Muscle of arm (tissue), 14 donors: ENCODE measurements at places on chromosomes 3 and 15.

DNA sequence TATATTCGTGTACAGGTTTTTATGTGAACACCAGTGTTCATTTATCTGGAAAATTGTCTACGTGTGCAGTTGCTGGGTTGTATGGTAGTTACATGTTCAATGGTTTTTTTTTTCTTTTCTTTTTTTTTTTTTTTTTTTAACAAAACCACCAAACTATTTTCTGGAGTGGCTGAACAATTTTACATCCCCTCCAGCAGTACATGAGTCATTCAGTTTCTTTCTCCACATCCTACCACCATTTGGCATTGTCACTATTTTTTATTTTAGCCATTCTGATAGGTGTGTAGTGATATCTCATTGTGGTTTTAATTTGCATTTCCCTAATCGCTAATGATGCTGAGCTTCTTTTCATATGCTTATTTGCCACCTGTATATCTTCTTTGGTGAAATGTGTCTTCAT is 256.3 kb upstream of the EOMES start:
- DNase-seq, result no peak

GRCh38 chr3:149442851-149443544 is 31.5 kb upstream of the TM4SF4 start:
- DNase-seq, result no peak

DNA sequence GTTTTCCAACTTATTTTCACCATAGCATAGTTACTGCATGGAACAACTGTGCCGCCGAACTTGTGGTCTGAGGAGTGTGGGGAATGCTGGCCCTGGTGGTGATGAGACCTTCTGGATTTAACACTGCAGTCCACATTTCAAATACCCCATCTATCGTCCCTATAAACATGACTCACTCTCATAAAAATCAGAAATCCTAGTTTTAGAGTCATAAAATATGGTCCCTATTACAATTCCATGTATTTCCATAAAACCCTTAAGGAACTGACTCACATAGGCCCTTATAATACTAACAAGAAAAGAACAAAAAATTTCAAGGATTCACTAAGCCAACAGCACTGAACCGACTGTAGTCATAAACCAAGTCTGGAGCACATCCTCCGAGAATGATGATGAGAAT is 147.2 kb downstream of the FOXP1 start:
- DNase-seq, result no peak

DNA sequence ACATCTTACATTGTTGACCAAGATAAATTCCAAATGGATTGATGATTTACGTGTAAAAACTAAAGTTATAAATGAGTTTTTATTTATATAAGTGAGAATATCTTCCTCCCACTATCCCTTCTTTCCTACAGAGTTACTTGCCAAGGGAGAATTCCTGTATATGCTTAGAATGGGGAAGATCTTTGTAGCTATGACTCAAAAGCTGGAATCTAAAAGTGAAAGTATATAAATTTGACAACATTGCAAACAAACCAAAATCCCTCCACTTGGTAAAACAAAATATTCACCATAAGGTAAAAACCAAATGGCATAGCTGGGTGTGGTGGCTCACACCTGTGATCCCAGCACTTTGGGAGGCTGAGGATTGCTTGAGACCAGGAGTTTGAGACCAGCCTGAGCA is 52.7 kb upstream of the GCNT3 start:
- no peak for DNase-seq

DNA sequence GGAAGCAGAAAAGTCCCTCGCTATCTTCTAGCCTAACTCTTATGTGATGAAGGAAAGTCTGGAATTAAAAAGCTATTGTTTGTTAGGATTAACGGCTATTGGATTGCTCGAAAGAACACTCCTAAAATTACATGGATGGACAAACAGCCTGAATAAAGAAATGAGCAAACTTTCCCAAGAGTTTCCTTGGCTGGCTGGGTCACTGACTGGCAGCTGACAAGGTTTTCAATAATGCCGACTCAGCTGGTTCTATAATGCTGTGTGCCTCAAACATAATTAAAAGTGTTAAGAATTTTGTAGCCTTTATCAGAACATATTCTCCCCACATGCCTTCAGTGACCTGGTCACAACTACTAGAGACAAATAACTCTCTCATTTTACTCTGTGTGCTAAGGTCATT is 142.9 kb upstream of the ADAMTS9 start:
- DNase-seq, result no peak

- DNase-seq, result peak; percentile 69
Observed at GRCh38 chr3:129557548-129557894, 14.5 kb downstream of the H1-8 start.

DNA sequence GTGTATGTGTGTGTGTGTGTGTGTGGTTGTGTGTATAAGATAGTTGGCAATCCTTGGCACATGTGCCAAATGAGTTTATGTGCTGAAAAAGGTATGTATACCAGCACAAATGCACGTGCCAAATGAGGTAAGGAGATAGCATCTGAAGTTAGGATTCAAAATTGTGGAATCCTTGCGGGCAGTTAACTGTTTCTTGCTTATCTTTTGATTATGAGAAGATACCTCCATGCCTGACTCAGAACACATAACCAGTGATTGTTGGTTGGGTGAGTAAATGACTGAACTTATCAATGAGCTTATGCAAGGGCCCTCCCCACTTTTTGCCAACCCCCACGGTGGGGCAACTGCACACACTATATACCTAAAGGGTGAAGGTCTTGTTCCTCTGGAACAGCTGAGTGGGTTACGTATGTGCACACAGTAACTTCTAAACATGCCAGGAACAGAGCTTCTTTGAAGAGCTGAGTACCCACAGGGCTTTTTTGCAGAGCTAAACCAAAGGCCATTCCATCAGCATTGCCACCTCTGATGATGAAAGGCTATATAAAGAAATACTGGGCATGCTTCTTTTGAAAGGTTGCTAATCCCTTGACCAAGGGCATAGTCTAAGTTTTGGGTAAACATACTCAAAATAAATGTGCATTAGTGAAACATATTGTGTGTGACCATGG is 60.1 kb downstream of the MEIS2 start:
- no peak for DNase-seq

DNA sequence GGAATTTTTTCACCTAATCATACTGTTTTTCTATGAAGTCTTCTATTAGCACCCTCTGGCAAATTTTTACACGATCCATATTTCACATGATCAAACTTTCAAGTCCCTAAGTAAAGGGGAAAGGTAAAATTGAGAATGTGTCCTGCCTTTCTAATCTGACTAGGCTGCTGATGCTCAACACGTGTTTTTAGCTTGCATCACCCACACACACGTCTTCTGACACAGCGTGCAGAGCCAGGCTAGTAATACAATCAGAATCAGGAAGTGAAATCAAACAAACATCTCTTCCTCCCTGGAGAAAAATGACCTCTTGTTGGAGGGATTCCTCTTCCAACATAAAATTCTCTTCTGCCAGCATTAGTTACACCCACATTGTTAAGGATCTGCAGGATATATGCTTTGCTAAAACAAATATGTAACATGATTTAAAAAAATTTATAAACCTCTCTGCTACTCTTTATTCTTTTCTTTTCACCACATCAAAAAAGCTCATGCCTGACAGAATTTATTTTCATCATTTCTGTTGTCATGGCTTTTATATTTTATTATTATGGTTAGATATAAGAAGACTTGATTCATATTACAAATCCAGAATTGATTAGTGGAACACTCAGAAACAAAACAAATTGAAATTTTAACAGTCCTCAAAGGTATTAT is 122.4 kb downstream of the RAP2B start:
- peak; percentile 70 for DNase-seq

- DNase-seq, result no peak
Observed at GRCh38 chr3:170490828-170491560, 72.3 kb downstream of the CLDN11 start.

GRCh38 chr3:15099364-15100098 is 583 bp upstream of the RBSN start:
- no peak for DNase-seq

GRCh38 chr15:89680282-89680873 is 1.2 kb upstream of the PLIN1 start:
- no peak for DNase-seq

GRCh38 chr3:13879946-13880810 is at the start of gene WNT7A:
WNT7A (minus strand) TSS chr3:13880071; CDS start chr3:13879816, 255 bp downstream.
- no peak for DNase-seq

DNA sequence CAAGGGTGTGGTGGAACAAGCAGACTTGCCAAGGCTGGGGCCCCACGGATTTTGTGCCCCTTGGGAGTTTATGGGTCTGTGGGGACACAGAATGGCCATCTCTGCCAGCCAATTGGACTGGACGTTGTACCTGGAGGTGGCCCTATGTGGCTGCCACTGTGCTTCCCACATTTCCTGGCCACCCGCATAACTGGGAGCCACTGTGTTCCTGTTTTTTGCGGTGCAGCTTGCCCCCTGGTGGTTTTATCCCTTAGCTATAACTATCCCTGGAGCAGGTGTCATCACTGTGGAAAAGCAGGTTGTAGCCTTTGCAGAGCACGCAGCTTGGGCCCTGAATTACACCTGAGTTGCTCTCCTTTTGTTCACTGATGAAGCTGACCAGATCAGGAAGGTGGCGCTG is 306.3 kb downstream of the ZPLD1 start:
- no peak for DNase-seq

DNA sequence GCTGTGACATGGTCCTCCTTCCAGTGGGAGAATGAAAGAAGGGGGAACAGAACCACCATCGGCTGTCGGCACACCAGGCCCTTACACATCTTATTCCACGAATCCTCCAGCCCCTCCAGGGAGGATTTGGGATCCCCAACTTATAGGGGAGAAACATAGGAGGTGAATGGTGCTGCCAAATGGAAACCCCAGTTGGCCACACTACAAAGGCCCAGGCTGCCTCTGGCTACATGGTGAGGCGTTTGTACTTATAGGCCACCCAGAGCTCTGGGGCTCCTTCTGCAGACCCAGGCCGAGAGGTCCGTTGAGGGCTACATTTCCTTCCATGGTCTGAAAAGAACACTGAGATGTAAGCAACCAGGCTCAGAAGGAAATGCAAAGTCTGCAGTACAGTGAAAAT is 12.0 kb downstream of the AMOTL2 start:
- DNase-seq, result no peak

DNA sequence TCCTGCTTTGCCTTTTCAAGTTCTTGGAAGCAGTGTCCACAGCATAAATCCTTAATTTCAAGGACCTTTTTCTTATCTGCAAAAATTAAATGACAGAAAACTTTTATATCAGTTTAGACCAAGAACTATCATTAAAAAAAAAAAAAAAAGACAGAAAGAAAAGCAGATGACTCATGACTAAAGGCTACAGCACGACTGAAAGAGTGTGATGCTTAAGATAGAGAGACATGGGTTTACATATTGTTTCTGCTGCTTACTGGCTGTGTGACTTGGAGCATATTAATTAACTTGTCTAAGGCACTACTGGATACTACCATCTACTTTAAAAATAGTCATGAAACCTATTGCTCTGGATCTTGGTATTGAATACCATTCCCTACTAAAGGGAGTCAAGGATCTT is 62.3 kb downstream of the CEP152 start:
- no peak for DNase-seq

DNA sequence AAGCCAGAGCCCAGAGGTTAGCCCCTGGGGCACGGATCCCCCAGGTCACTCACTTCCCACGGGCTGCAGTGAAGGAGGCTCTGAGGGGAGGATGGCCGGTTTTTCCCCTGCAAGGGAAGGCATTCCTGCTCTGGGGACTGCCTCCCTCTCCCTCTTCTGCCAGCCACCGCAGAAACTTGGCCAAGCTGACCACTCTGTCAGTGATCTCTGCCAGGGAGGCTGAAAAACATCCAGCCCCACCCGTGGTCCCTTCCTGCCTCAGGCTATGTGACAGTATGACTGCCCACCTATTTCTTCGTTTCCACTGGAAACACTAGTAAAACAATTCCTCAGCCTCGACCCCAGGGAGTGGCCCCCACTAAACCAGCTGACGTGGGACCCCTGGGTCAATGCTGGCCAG is 14.6 kb upstream of the FANCD2 start:
- no peak for DNase-seq

DNA sequence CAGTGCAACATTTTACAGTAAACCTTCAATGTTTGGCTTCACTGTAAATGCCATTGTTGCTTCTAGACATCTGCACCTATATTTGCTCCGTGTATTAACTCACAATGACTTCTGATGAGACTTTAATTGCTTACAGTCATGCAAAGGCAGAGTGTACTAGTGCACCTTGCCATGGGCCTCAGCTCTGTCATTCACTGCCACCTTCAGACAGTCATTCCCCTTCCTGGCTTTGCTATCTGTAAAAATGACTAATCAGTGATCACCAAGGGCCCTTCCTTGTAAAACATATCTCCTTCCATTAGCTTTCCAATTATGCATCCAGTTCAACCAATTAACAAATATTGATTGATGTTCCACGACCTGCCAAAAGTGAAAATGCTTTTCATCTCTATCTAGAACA is 120.3 kb downstream of the ARRDC4 start:
- no peak for DNase-seq

GRCh38 chr3:30665539-30665938 is 59.1 kb downstream of the TGFBR2 start:
- no peak for DNase-seq

- DNase-seq, result no peak
Observed at GRCh38 chr3:48039487-48040190, 23.4 kb upstream of the MAP4 start.

DNA sequence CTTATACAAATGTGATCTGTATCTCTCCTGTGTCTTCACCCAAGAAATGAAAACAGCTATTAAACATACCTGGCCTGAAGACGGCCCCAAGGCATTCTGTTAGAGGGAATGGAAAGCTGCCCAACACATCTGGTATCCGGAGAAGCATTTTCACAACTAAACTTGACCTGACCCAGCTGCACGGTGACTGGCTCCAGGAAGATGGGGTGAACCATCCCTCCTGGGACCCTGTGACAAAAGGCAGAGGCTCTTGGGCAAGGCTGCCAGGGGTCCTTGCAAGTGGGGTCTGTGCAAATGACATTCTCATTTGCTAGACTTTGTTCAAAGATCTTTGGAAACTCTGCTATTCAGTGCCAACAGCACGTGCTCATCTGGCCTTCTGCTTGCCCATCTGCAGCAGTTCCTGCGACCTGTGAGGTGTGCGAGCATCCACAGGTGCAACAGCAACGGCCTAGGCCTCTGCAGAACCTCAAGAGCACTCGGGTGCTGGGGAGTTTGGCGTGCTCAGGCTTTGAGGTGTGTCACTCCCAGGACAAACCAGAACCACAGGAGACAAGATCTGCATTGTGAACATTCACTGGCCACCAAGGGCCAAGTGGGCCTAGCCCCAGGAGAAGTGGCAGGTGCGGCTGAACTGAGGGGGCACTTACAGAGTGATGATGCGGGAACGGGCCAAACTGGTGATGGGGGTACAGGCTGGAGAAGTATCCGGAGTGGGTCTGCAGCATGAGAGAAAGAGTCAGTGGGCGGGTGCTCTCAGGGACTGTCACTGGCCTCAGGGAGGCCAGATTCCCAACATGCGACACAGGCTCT is 71.8 kb downstream of the SENP2 start:
- DNase-seq, result no peak
